ENCODE measurements at places on chromosomes 4 and X.

DNA sequence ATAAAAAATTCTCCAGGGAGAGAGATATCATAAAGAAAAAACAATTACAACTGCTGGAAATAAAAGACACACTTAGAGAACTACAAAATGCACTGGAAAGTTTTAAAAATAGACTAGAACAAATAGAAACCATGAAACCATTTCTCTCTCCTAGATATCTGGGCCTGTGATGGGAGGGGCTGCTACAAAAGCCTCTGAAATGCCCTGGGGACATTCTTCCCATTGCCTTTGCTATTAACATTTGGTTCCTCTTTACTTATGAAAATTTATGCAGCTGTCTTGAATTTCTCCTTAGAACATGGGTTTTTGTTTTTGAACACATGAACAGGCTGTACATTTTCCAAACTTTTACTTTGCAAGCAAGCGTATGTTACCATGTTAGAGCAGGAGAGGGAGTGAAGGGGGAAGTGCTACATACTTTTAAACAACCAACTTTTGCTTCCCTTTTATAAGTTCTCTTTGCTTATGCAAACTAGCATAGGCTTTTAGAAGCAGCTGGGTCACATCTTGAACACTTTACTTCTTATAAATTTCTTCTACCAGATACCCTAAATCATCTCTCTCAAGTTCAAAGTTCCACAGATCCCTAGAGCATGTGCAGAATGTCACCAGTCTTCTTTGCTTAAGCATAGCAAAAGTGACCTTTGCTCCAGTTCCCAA is 47.9 kb upstream of the PACRGL start:
- no peak for DNase-seq

- DNase-seq, result peak; percentile 40
These were observed at the start of gene GRID2 for GRCh38 chr4:92303621-92304027. GRID2 (plus strand) TSS chr4:92303966.

DNA sequence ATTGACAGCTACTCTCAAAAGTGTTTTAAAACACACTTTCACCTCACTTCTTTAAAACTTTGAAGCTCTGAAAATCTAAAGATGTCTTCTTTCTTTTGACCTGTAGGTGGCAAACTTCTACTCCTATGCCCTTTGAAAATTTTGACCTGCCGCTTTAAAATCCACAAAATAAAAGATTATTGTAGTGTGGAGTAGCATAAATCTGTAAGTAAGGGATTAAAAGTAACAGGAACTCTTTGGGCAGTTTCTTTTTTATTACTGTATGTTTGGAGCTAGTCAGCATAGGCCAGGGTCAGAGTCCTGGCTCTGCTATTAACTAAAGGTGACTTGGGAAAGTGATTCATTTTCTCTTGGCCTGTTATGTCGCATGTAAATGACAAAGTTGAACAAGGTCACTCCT is 25.5 kb downstream of the BBS12 start:
- peak; percentile 13 for DNase-seq

GRCh38 chrX:48890934-48891401 is 6.6 kb downstream of the TIMM17B start:
- no peak for DNase-seq

DNA sequence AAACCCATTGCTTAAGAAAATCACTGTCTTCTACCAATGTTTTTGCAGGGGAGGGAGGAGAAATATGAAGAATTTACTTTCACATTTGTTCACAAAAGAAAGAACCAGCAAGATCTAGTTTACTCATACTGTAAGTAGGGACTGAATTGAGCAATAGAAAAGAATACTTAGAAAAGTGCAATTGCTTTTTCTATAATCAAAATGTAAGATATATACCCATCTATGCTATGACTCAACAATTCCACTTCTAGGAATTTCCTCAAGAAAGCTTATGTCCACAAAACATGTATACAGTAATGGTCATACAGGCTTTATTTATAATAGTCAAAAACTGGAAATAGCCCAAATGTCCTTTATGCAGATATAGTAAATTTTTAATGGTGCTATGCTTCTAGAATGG is 196.4 kb downstream of the LRBA start:
- no peak for DNase-seq

GRCh38 chr4:174086829-174087799 is 196.4 kb downstream of the FBXO8 start:
- peak; percentile 74 for DNase-seq

DNA sequence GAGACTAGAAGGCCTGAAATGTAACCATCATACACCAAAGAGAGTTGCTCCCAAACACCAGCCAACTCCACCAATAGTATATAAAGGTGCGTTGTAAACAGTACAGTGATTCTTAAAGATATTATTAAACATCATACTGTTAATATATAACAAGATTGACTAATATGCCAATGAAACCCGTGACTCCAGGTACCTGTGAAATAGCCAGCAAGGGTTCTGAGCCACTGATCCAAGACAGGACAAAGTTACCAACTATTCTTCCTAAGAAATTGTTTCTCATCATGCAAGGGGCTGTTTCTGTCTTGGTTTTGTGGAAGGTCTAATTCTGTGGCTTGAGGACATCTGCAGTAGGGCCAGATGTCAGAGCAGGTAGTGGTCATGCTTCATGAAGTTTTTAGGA is 47.2 kb downstream of the FHL1 start:
- no peak for DNase-seq

DNA sequence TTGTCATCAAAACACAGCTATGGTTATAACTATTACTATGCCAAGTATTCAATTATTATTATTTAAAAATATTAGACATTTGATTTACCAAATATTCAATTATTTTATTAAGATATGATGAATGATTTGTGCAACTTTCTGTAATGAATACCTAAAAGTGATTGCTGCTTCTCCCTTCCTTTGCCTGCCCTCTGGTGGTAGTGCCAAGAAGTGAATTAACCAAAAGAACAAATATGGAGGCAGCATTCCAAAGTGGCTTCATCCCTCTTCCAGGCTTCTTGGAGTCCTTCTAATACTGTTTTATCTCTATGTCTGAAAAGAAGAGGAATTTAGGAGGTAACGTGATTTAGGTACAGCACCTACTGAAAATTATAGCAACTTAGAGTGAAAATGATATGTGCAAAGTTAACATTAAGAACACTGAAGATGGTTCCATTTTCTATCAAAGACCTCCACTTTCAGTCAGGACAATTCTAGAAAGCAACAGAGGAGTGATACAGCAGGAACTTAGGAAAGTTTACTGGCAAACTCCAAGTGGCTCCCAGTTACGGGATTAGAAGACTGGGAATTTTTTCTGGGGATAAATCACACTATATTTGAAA is 43.0 kb downstream of the ENPEP start:
- no peak for DNase-seq

DNA sequence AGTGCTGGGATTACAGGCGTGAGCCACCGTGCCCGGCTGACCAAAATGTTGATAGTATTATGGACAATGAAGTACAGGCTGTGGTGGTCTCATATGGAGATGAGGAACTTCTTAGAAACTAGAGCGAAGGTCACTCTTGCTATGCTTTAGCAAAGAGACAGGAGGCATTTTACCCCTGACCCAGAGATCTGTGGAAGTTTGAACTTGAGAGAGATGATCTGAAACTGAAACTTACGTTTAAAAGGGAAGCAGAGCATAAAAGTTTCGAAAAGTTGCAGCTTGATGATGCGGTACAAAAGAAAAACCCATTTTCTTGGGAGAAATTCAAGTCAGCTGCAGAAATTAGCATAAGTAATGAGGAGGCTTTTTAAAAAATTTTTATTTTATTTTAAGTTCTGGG is 8.5 kb upstream of the CTAG2 start:
- DNase-seq, result no peak

- DNase-seq, result no peak
These were observed 1540.0 kb upstream of the PABPC4L start for GRCh38 chr4:135741583-135741982.

GRCh38 chr4:148405161-148405893 is 36.9 kb downstream of the NR3C2 start:
- no peak for DNase-seq

DNA sequence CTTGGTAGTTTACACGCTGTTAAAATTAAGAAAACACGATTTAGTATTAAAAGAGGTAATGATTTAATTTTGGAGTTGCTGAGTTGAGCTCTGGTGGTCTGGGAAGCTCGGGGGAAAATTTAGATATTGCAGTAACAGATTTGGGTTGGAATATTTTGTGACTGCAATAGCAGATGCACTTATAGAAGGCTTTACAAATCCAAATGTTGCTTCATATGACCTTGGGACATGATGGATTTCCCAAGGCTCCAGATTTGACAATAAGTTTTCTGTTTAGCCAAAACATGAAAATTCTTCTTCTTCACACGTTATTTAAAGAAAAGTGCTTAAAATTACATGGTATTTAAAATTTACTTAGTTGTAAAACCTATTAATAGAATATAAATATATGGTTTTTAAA is 302.0 kb downstream of the SPRY1 start:
- no peak for DNase-seq

GRCh38 chr4:138996090-138996489 is 19.5 kb upstream of the NOCT start:
- DNase-seq, result no peak

- no peak for DNase-seq
These were observed 6.1 kb downstream of the ENOX2 start for GRCh38 chrX:130896802-130897501.

Measured in NCI-H1105 treated with DMSO at 0.1 percent for 48 hours (cell line).